ENCODE measurements at places on chromosomes 7 and 10.
A peak's percentile ranks its signal among the peaks of the same experiment; 100 is the strongest.

DNA sequence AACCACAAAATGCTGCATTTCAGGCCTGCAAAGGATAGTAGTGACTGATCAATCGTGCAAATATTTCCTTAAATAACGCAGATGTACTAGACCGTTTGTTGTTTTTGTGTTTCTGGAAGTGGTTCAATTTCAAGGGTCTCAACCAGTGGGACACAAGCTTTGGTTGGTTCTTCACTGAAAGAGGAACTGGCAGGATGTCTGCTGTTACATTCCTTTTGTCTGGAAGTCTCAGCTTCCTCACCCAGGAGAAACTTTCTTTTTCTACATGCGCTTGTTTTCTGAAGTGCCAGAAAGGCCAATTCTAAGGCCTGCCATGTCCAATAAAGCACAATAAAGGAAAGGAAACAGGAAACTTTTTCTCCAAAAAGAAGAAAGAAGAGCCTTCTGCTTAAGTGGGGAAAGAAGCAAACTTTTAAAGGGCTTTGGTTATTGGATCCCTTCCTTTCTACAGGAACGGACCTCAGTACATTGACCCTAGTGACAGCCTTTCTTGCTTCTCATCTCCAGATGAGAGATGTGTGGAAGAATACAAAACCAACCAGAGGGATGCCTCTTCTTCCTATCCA is 4.1 kb downstream of the DKK1 start:
- no peak overlapping the region for H3K4me3 ChIP-seq
- peaks cover 24% of the 10 kb centered on the region for H3K4me1 ChIP-seq
- DNase-seq, result no peak
- no peak overlapping the region for H3K27ac ChIP-seq
- H3K36me3 ChIP-seq, result no peaks in the 10 kb centered on the region

- no peak overlapping the region for H3K27ac ChIP-seq
- H3K4me3 ChIP-seq, result no peak overlapping the region
- peaks cover 10% of the 10 kb centered on the region for H3K4me1 ChIP-seq
- H3K27me3 ChIP-seq, result peaks cover 28% of the 10 kb centered on the region
- DNase-seq, result no peak
Measured at GRCh38 chr10:128211064-128211504, 84.9 kb upstream of the MKI67 start.

DNA sequence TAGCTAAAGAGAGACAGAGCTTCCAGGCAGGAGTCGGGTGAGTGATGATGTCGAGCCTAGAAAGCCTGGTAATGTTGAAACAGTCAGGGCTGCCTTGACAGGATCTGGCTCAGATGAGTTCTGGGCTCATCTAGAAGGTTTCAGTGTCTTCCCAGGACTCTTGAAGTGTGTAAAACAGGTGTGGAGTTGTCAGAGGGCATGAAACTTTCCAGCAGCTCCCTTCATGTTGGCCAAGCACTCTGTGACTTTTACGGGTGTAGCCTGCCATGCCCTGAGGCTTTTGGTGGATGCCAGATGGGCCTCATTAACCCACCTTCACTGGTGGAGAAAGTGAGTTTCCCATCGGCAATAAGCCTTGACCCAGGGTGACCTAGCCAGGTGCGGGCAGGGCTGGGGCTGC is 66.4 kb upstream of the PDCD4 start:
- H3K4me3 ChIP-seq, result no peak overlapping the region
- H3K4me1 ChIP-seq, result peaks cover 24% of the 10 kb centered on the region
- DNase-seq, result no peak
- H3K36me3 ChIP-seq, result no peaks in the 10 kb centered on the region

GRCh38 chr7:51235593-51236313 is 80.9 kb downstream of the COBL start:
- H3K4me1 ChIP-seq, result no peaks in the 10 kb centered on the region
- no peak for DNase-seq
- H3K4me3 ChIP-seq, result no peak overlapping the region
- H3K27ac ChIP-seq, result no peak overlapping the region

GRCh38 chr7:70406186-70406949 is 725.6 kb upstream of the GALNT17 start:
- H3K27ac ChIP-seq, result peak overlapping the region; percentile 62
- H3K4me1 ChIP-seq, result peaks cover 66% of the 10 kb centered on the region
- no peaks in the 10 kb centered on the region for H3K36me3 ChIP-seq
- no peaks in the 10 kb centered on the region for H3K27me3 ChIP-seq
- H3K4me3 ChIP-seq, result no peak overlapping the region

- no peak overlapping the region for H3K27ac ChIP-seq
- peaks cover 19% of the 10 kb centered on the region for H3K4me1 ChIP-seq
- H3K27me3 ChIP-seq, result no peaks in the 10 kb centered on the region
- H3K36me3 ChIP-seq, result peaks cover 32% of the 10 kb centered on the region
- no peak overlapping the region for H3K4me3 ChIP-seq
Measured at GRCh38 chr7:934469-935163, 19.9 kb downstream of the ADAP1 start.

GRCh38 chr10:100980711-100981110 is 6.6 kb downstream of the MRPL43 start:
- H3K36me3 ChIP-seq, result peaks cover 50% of the 10 kb centered on the region
- no peak overlapping the region for H3K27ac ChIP-seq
- no peak overlapping the region for H3K4me3 ChIP-seq
- no peak for DNase-seq
- no peaks in the 10 kb centered on the region for H3K27me3 ChIP-seq

- H3K4me3 ChIP-seq, result no peak overlapping the region
- H3K27me3 ChIP-seq, result peaks cover 33% of the 10 kb centered on the region
- no peak overlapping the region for H3K27ac ChIP-seq
- H3K36me3 ChIP-seq, result peaks cover 3% of the 10 kb centered on the region
Measured at GRCh38 chr7:133108023-133108422, 26.1 kb upstream of the CHCHD3 start.

GRCh38 chr10:45008524-45009161 is 7.9 kb downstream of the ZNF22 start:
- H3K4me3 ChIP-seq, result no peak overlapping the region
- no peaks in the 10 kb centered on the region for H3K27me3 ChIP-seq
- H3K27ac ChIP-seq, result no peak overlapping the region
- H3K36me3 ChIP-seq, result peaks cover 29% of the 10 kb centered on the region
